Vagina (tissue), 2 donors: ENCODE measurements at places on chromosomes 11 and 22. TPM values are rescaled to one million over a fixed set of nuclear protein-coding genes. Genes with fewer than 3 reads are reported as not detected.
A peak's percentile ranks its signal among the peaks of the same experiment; 100 is the strongest.

COMT gene
- total RNA-seq, result 240 TPM

CRYBB3 gene
- not detected for total RNA-seq

RAD9A gene
- total RNA-seq, result 20.6 TPM

SWAP70 gene
- total RNA-seq, result 32.2 TPM

FGF3 gene
- total RNA-seq, result not detected

PAX6 gene
- total RNA-seq, result not detected

SCN4B gene
- total RNA-seq, result 0.98 TPM

MFNG gene
- total RNA-seq, result 15.2 TPM

- H3K27ac ChIP-seq, result no peak overlapping the region
- no peaks in the 10 kb centered on the region for H3K4me1 ChIP-seq
- DNase-seq, result no peak
- H3K36me3 ChIP-seq, result no peaks in the 10 kb centered on the region
Measured at GRCh38 chr11:113667801-113668200, 38.3 kb downstream of the TMPRSS5 start.

DNA sequence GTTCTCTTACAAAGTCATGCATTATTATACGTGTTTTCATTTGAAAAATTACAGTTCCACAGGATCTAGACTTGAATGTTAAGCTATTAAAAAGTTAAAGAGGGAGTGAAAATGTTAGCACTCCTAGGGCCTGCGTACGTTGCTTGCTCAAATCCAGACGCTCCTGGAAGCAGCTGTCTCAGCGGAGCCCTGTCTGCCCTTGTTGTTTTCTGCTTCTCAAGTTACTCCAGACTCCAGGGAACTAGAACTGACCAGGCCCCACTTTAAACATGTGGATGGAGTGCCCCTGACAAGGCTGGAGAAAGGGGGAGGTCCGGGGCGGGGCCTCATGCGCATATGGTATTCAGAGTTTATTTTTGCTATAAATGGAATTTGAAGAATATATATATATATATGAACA, 9.6 kb downstream of the PARVB start:
- H3K27me3 ChIP-seq, result no peaks in the 10 kb centered on the region
- DNase-seq, result no peak
- H3K27ac ChIP-seq, result peak overlapping the region; percentile 55
- H3K4me1 ChIP-seq, result peaks cover 21% of the 10 kb centered on the region
- H3K36me3 ChIP-seq, result no peaks in the 10 kb centered on the region

GRCh38 chr11:101487775-101488174, 96.0 kb downstream of the TRPC6 start:
- H3K4me3 ChIP-seq, result no peak overlapping the region
- H3K4me1 ChIP-seq, result no peaks in the 10 kb centered on the region
- no peak for DNase-seq
- H3K27ac ChIP-seq, result no peak overlapping the region
- H3K27me3 ChIP-seq, result no peaks in the 10 kb centered on the region

DNA sequence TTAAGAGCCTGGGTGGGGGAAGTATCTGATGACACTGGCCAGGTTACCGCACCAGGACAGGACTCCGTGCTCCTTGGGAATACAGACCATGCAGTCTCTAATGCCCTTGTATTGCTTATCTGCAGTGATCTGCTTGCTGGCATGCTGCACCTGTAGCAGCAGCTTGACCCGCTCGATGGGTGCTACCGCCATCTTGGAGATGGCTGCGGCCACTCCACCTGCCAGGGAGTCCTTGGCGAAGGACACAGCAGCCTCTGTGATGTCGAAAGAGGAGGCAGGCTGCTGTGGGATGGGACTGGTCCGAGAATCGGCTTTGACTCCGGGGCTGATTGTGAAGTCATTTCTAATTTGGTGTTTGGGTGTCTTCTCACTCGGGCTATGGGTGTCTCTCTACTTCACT, 3.1 kb downstream of the WBP2NL start:
- peaks cover 16% of the 10 kb centered on the region for H3K4me1 ChIP-seq
- no peaks in the 10 kb centered on the region for H3K27me3 ChIP-seq

GRCh38 chr11:63869683-63870082, 30.8 kb downstream of the MARK2 start:
- H3K4me3 ChIP-seq, result no peak overlapping the region
- H3K27ac ChIP-seq, result peak overlapping the region; percentile 45
- H3K27me3 ChIP-seq, result no peaks in the 10 kb centered on the region
- peaks cover 91% of the 10 kb centered on the region for H3K4me1 ChIP-seq
- H3K36me3 ChIP-seq, result no peaks in the 10 kb centered on the region

DNA sequence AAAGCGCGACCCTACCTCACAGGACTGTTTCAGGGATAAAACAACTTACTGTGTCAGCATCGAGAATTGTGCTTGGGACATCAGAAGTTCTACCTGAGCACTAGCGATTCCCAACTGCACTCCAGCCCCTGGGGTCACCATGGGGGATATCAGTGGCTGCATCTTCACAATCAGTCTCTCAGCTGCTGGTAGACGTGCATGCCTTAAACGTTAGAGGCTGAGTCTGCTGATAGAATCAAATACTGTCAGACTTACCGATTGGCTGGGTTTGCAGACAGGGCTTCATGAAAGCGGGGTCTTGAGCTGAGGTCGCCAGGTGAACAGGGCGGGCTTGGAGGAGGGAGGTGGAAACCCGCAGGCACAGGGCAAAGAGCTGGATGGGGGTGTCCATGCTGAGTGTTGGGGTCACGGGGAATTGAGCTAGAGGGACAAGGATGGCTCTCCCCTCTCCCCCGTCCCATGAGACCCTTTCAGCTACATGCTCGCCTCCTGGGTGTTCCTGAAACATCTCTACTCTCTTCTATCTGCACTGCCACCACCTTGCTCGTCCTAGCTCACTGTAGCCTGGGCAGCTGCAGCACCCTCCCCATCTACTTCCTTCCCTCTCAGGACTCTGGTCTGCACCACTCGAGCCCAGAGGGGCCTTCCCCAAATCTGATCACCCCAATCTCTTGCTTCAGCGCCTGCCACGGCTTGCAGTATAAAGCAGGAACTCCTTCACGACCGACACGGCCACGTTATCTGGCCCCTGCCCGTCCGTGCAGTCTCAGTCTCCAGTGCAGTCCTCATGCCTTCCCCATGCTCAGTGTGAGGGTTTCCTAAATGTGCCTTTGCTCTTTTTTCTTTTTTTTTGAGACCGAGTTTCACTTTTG, 43.5 kb downstream of the ST14 start:
- no peak overlapping the region for H3K4me3 ChIP-seq
- H3K27me3 ChIP-seq, result no peaks in the 10 kb centered on the region
- no peak overlapping the region for H3K27ac ChIP-seq

GRCh38 chr22:30036656-30037055, 43.6 kb upstream of the HORMAD2 start:
- H3K4me1 ChIP-seq, result peaks cover 16% of the 10 kb centered on the region
- DNase-seq, result no peak
- H3K27ac ChIP-seq, result no peak overlapping the region
- H3K36me3 ChIP-seq, result no peaks in the 10 kb centered on the region
- H3K27me3 ChIP-seq, result no peaks in the 10 kb centered on the region

GRCh38 chr11:118366287-118366686, 6.9 kb downstream of the UBE4A start:
- peaks cover 14% of the 10 kb centered on the region for H3K4me1 ChIP-seq
- no peak for DNase-seq
- no peak overlapping the region for H3K4me3 ChIP-seq
- H3K36me3 ChIP-seq, result peaks cover 50% of the 10 kb centered on the region
- no peaks in the 10 kb centered on the region for H3K27me3 ChIP-seq

GRCh38 chr11:102538932-102539331, 8.4 kb upstream of the MMP7 start:
- no peaks in the 10 kb centered on the region for H3K36me3 ChIP-seq
- no peak overlapping the region for H3K4me3 ChIP-seq
- DNase-seq, result no peak
- H3K27me3 ChIP-seq, result no peaks in the 10 kb centered on the region
- no peak overlapping the region for H3K27ac ChIP-seq

DNA sequence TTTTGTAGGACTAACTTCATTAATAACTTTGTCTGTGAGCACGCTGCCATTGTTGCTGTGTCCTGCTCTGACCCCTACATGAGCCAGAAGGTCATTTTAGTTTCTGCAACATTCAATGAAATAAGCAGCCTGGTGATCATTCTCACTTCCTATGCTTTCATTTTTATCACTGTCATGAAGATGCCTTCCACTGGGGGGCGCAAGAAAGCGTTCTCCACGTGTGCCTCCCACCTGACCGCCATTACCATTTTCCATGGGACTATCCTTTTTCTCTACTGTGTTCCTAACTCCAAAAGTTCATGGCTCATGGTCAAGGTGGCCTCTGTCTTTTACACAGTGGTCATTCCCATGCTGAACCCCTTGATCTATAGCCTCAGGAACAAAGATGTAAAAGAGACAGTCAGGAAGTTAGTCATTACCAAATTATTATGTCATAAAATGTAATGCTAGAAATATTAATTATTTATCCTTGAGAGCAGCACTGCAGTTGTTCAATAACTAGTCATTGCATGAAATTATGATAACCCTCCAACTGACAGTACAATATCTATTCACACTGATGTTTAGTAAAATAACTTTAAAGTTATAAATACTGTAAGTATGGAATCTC, 46.4 kb upstream of the OR5D13 start:
- H3K4me1 ChIP-seq, result no peaks in the 10 kb centered on the region
- no peak for DNase-seq
- H3K27me3 ChIP-seq, result no peaks in the 10 kb centered on the region
- H3K27ac ChIP-seq, result no peak overlapping the region

GRCh38 chr11:5703741-5704536, 14.3 kb downstream of the TRIM22 start:
- H3K27me3 ChIP-seq, result no peaks in the 10 kb centered on the region
- H3K27ac ChIP-seq, result no peak overlapping the region
- H3K4me3 ChIP-seq, result no peak overlapping the region
- no peak for DNase-seq
- H3K4me1 ChIP-seq, result no peaks in the 10 kb centered on the region
- H3K36me3 ChIP-seq, result no peaks in the 10 kb centered on the region

- H3K27ac ChIP-seq, result no peak overlapping the region
- no peaks in the 10 kb centered on the region for H3K27me3 ChIP-seq
- no peaks in the 10 kb centered on the region for H3K36me3 ChIP-seq
- H3K4me1 ChIP-seq, result no peaks in the 10 kb centered on the region
- H3K4me3 ChIP-seq, result no peak overlapping the region
Measured at GRCh38 chr11:119404872-119405271, 18.1 kb downstream of the THY1 start.

- H3K27ac ChIP-seq, result peak overlapping the region; percentile 44
- H3K27me3 ChIP-seq, result no peaks in the 10 kb centered on the region
- H3K4me3 ChIP-seq, result no peak overlapping the region
- no peaks in the 10 kb centered on the region for H3K36me3 ChIP-seq
- DNase-seq, result no peak
- H3K4me1 ChIP-seq, result no peaks in the 10 kb centered on the region
Measured at GRCh38 chr22:30435674-30436126, 10.1 kb downstream of the MTFP1 start.

GRCh38 chr22:46803031-46803880, 40.8 kb downstream of the TBC1D22A start:
- no peak overlapping the region for H3K27ac ChIP-seq
- H3K36me3 ChIP-seq, result no peaks in the 10 kb centered on the region
- H3K27me3 ChIP-seq, result no peaks in the 10 kb centered on the region
- peaks cover 9% of the 10 kb centered on the region for H3K4me1 ChIP-seq
- DNase-seq, result no peak
- H3K4me3 ChIP-seq, result no peak overlapping the region

DNA sequence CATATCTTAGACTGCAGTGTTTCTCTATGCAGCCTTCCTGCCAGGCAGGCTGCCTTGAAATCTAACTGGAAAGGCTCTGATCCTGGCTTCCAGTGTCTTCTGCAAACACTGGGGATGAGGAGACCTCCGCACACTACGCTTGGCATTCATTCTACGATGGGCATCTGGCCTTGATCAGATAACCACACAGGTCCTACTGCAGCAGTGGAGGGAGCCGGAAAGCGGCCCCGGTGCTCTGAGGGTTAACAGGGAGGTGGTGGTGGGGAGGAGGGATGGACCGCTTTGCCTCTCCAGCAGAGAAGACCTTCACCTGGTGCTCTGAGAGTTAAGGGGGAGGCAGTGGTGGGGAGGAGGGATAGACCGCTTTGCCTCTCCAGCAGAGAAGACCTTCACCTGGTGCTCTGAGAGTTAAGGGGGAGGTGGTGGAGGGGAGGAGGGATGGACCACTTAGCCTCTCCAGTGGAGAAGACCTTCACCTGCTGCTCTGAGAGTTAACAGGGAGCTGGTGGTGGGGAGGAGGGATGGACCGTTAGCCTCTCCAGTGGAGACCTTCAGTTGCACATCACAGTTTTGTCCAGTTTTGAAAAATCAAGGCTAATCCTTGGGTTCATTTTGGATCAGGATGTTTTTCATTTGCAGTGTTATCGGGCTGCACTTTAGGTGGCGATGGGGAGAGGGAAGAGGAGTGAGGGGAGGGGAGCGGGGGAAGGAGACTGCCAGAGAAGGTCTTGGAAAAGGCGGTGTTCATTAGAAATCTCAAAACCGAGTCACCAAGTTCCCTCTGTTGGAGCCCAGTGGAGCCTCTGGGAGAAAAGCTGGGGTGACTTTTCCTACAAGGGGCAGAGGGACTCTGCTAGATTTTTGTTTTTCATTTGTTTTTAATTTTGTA, 5.6 kb downstream of the GAL start:
- peaks cover 2% of the 10 kb centered on the region for H3K4me1 ChIP-seq
- DNase-seq, result no peak
- H3K27me3 ChIP-seq, result peaks cover 3% of the 10 kb centered on the region
- H3K27ac ChIP-seq, result no peak overlapping the region
- H3K36me3 ChIP-seq, result no peaks in the 10 kb centered on the region
- no peak overlapping the region for H3K4me3 ChIP-seq

- DNase-seq, result no peak
- no peaks in the 10 kb centered on the region for H3K36me3 ChIP-seq
- no peaks in the 10 kb centered on the region for H3K4me1 ChIP-seq
- H3K4me3 ChIP-seq, result no peak overlapping the region
- H3K27ac ChIP-seq, result no peak overlapping the region
- no peaks in the 10 kb centered on the region for H3K27me3 ChIP-seq
Measured at GRCh38 chr11:70255477-70256116, 14.9 kb upstream of the PPFIA1 start.

- H3K4me3 ChIP-seq, result no peak overlapping the region
- no peak for DNase-seq
- H3K4me1 ChIP-seq, result peaks cover 15% of the 10 kb centered on the region
Measured at GRCh38 chr11:120612513-120613263, 101.1 kb downstream of the GRIK4 start.

DNA sequence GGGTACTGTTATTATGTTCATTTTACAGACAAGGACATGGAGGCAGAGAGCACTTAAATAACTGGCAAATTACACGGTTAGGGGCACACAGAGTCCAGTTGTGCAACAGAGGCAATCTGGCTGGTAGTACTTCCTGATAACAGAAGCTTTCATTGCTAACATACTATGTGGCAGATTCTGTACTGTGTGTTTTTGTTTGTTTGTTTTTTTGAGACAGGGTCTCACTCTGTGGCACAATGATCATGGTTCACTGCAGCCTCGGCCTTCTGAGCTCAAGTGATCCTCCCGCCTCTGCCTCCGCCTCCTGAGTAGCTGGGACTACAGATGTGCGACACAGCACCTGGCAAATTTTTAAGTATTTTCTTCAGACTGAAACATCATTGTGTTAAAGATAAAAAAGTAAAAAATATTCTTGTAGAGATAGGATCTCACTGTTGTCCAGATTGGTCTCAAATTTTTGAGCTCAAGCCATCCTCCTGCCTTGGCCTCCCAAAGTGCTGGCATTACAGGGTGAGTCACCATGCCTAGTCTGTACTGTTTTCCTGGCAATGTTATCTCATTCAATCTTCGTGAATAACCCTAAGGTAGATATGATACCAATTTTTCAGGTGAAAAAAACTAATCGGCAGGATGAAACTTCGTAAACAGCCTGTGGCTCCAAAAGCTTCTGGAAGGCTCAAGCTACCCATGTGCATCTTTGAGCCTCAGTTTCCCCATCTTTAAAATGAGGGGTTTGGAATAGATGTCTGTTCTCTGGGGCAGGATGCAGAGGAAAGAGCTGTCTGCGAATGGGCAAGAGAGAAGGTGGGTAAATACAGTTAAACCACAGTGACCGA, 921 bp upstream of the NUCB2 start:
- no peaks in the 10 kb centered on the region for H3K36me3 ChIP-seq
- H3K4me1 ChIP-seq, result peaks cover 26% of the 10 kb centered on the region
- H3K27me3 ChIP-seq, result no peaks in the 10 kb centered on the region
- peak overlapping the region; percentile 99 for H3K4me3 ChIP-seq
- peak overlapping the region; percentile 88 for H3K27ac ChIP-seq
- no peak for DNase-seq
